ENCODE measurements at places on chromosomes 12 and 14.

DNA sequence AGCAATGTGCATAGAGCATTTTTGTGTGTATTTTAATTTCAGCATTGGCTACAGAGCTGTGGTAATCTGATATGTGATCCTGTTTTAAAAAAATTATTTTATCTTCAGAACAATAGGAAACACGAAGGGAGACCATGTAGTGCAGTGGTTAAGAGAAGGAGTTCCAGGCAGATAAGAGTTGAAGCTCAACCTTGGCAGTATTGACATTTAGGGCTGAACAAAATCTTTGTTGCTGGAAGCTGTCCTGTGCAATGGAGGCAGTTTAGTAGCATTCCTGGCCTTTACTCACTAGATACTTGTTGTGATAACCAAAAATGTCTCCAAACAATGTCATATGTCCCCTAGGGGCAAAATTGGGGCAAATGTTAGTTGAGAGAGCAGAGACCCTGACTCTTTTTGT is 59.2 kb downstream of the CHST11 start:
- DNase-seq: no peak

DNA sequence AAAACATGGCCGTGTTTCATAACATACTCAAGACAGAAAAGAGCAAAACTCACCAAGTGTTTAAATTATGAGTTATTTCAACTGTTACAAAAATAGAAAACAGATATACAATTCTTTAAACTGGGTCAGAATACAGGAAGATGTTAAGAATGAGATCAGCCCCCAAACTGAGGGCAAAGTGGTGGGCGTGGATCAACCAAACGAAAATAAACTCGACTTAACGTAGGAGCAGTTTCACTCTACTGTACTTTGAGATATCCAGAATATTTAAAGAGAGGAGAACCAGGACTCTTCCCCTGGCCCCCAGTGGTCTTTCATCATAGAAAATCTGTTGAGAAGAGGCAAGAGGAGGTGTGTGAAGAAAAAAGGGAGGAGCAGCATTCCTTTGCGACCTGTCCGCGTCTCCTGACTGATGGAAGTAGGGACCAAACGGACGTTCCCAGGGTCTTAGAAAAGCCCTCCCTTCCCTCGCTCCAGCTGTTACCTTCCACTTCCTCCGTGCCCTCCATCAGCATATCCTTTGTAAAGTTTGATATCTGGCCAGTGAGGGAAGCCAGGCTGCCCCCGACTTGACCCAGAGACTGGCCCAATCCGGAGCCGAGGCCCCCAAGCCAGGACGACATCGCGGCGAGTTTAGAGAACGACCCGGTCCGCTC is 668 bp downstream of the TRIP11 start:
- peak; percentile 58 for DNase-seq

DNA sequence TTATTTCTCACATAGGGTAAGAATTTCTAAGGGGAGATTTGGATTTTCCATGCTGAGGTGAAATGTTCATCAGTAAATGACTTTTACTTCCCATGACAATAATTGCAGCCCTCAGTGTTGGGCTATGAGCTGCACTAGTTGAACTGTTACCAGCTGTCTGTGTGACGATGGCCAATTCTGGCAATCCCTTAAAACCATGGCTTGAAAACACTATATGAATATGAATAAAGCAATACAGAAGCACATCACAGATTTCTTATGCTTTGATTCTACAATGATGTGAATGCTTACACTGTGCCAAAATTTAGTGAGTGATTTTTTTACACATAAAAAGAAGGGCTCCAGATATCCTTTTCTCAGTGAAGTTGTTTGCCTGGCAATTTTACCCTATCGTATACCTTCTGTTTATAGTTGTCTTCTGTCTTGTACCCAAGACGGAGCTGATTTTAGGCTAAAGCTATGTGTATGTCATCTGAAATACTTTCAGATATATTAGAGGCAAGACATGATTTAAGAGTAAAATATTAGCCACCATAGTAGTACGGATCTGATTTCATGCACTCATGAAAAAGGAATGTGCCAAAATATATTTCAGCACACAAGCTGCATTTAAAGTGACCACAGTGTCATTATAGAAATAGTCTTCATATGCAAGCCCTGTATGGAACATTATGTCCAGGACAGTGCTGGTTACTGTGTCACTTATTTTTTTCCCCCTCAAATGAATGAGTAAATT is 52.0 kb downstream of the SLC38A4 start:
- DNase-seq: peak; percentile 50

- no peak for DNase-seq
Measured at GRCh38 chr14:61607570-61608244, 87.6 kb upstream of the HIF1A start.
